ENCODE measurements at places on chromosomes 6 and 20.

- no peak for DNase-seq
Observed at GRCh38 chr6:64807785-64808184, 899.2 kb downstream of the EYS start.

- peak; percentile 29 for DNase-seq
Observed at GRCh38 chr6:103122766-103123601, 1729.5 kb downstream of the GRIK2 start.

DNA sequence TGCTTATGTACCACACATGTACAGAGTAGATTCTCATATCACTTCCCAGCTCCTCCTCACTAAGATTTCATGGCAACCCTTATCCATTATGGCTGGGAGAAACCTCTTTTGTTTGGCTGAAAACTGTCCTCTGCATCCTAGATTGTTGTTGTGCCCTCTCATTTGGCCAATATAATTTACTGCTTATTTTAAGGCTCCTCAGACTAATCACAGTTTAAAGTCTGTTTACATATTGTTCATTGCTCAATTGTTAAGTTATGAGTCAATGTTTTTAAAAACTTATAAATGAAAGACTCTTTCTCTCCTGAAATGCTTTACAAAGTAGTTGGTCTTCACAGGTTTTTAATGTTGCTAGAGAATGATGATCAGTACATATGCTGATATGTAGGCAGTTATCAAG lies 57.3 kb downstream of the FAM83B start:
- no peak for DNase-seq

DNA sequence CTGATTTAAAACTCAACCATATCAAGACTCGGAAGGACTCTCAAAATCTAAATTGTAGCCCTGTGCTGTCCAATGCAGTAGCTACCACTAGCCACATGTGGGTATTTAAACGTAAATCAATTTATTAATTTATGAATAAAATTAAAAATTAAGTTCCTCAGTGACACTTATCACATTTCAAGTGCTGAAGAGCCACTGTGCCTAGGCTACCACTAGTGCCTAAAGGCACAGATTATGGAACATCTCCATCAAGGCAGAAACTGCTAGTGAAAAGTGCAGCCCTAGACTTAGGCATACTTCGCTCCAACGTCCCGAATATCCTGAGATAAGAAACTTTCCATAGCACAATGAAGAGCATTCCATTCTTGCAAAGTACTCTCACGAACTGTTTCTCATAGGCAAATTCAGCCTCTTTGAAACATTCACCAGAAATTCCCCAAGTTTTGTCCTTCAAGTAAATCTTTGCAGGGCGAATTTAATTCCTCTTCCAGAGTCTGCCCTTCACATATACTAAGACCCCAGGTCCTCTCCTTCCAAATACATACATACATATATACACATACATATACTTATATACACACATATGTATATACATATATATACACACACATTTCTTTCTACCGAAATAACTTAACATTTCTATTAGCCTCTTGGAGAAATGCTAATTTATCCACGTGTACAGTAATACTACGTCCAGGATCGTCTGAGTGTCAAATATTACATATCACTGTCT lies 1.3 kb downstream of the SUPT3H start:
- DNase-seq, result no peak

- no peak for DNase-seq
Observed at GRCh38 chr6:110233770-110234374, 53.6 kb downstream of the CDC40 start.

- DNase-seq, result no peak
Observed at GRCh38 chr6:158646023-158646910, 1.7 kb upstream of the DYNLT1 start.

- no peak for DNase-seq
Observed at GRCh38 chr6:90053614-90054013, 159.3 kb downstream of the GJA10 start.

Data from NCI-H1930 (cell line).